ENCODE measurements at places on chromosomes 16 and 17.

GRCh38 chr17:64993867-64994266, 62.7 kb downstream of the GNA13 start:
- DNase-seq: no peak

GRCh38 chr17:82613283-82614094, 34.8 kb downstream of the WDR45B start:
- no peak for DNase-seq

- no peak for DNase-seq
Observed at GRCh38 chr16:85361441-85362118, 249.3 kb upstream of the CIBAR2 start.

GRCh38 chr17:15945527-15946191, 729 bp downstream of the ADORA2B start:
- DNase-seq: peak; percentile 80

DNA sequence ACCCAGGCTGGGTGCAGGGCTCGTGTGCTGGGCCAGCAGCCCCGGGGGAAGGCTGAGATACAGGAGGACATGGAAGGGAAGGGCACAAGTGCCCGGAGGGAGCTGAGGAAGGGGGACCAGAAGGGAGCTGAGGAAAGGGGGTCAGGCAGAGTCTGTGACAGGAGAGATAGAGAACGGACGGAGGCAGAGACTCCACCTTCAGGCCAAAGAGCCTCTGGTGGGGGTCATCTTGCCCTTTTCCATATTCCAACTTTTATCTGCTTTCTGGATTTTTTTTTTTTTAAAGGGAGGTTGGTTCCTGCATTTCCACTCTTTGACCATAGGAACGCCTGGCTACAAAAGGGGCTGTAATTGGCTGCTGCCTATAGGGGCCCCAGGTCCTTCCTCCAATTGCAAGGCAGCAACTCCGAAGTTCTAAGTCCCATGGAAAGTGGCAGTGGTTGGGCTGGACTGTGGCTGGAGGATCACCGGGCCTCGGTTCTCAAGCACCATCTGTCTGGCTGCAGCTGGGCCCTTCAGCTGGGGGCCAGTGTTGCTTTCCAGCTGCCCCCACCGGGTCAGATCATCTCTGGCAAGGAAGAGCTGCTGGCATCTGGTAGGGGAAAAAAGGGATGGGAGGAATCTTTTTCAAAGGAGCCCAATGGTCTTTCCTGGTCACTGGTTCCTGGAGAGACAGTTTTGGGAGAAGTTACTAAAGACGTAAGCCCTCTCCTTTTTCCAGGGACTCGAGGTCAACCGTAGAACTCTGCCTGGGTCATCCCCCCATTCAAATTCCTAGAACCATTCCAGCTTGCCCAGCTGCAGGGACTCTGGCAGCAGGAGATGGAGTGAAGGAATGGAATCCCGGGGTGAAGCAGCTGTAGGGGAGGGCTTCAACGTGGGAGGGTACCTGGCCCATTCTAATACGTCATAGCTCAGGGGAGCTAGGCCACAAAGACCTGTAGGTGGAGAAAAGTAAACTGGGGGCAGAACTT, 13.1 kb upstream of the MRPS23 start:
- no peak for DNase-seq

DNA sequence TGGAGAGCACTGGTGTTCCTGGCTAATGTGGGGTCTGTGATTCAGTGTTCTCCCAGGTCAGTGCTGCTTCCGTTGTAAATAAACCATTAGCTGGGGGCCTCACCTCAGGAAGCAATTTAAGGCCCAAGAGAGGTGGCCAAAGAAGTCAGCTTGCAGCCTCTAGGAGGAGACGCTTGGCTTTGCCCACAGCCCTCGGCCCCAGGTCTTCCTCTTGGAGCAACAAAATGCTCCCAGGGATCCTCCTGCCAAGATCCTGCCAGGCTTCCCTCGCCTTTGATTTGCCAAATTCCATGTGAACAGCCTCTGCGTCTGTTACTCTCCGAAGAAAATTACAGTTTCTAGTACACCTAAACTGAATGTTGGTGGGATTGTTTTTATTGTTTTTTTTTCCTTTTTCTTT, 62.4 kb upstream of the TBX2 start:
- no peak for DNase-seq

DNA sequence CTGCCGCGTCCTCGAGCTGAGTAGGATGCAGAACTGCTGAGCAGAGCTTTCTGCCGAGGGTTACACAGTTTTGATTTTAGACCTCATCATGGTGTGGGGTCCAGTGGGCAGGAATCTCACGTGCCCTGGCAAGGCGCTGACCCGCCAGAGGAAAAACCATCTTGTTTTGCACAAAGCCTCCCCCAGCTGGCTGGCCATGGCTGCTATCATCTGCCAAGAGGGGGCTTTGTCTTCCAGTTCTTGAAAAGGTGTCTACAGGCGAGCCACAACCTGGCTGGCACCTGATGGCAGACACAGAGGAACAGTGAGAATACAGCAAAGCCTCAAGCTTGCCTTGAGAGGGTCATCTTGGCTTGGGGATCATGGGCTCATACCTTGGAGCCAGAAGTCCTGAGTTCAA, 118.3 kb downstream of the CMIP start:
- DNase-seq: no peak

GRCh38 chr17:62720126-62720850, 87.8 kb downstream of the MARCHF10 start:
- DNase-seq: no peak

DNA sequence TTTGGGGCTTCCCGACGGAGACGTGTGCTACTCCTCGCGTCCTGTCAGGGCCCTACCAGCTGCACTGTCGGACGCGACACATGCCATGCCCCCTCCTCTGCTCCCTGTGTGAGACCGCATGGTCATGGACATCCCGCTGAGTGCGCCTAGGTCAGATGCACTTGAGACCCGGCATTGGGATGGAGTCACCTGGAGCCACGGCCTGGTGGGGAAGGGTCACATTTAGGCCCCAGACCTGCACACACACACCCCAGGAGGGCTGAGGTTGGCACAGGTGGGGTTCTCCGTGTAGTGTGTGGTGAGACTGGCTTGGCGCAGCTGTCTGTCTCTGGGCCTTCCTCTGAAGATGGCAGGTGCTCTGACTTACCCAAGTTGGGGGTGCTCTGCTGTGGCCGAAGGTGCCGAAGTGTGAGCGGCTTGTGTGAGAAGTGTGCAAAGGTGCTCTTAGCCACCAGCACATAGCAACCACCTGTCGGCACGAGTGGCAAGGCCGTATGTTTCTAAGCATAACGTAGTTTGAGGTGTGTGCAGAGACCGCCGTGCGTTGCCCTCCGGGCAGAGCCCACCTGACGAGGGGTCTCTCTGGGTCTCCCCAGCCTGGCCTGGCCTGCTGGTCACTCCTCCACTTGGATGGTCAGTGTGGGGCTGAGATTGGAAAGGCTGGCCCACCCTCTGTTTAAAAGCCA, 108.6 kb downstream of the BANP start:
- DNase-seq: no peak

Data from activated effector memory CD4-positive, alpha-beta T cell treated with anti-CD3 and anti-CD28 coated beads, Interleukin-2, amount 50 U/mL, for 16 hours (primary cell).